NCI-H1105 treated with DMSO at 0.1 percent for 48 hours (cell line): ENCODE measurements at places on chromosomes 12 and 14.
A peak's percentile ranks its signal among the peaks of the same experiment; 100 is the strongest.

GRCh38 chr12:104142543-104142942 is 4.5 kb upstream of the NFYB start:
- no peak for DNase-seq

DNA sequence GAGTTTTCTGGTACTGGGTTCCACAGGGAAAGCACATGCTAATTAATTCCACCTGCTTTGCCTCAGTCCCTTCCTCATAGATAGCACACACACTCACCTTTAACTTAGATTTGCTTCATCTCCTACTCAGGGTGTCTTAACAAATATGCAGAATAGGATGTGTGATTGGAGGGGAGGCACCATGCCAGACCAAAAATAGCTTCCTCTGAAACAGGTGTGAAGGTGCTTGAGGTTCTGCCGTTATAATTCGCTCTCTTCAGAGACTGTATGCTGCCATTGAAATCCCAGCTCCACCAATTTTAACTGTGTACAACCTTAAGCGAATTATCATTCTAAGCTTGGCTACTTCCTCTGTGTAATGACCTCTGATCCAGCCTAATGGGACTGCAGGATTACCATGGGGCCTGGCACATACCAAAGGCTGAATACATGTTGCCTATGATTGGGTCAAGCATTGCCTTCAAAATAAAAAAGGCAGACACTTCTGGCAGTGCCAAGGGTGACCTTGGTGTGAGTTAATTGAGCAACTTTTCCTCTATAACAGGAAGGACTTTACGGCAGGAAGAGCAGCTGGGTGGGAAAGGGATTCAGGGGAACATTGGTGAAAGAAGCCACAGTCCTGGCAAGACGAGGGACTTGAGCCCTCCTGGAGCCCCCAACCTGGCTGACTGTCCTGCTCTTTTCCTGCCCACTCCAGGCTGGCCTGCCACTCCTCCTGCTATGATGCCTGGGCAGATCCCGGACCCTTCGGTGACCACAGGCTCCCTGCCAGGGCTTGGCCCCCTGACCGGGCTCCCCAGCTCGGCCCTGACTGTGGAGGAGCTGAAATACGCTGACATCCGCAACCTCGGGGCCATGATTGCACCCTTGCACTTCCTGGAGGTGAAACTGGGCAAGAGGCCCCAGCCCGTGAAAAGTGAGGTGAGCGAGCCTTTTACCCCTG is 9.7 kb downstream of the JDP2 start:
- DNase-seq = peak; percentile 59

GRCh38 chr12:47238669-47239114 is 158.9 kb upstream of the AMIGO2 start:
- DNase-seq = no peak

DNA sequence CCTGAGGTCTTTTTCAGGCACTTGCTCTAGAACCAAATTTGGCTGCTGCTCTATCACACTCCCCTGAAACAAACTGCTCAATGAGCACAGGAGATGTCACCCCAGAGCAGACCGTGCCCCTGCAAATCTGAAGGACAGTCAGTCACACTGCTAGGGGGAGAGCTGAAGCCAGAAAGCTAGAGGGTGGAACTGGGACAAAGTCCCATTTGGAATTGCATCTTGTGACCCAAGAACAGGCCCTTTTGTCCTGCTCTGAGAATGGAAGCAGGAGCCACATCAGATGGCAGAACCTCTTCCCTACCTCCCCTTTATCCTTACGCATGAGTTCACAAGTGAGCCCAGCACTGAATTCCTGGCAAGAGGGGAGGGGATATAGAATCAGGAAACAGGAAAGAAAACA is 64.7 kb downstream of the MAP3K9 start:
- DNase-seq = no peak

DNA sequence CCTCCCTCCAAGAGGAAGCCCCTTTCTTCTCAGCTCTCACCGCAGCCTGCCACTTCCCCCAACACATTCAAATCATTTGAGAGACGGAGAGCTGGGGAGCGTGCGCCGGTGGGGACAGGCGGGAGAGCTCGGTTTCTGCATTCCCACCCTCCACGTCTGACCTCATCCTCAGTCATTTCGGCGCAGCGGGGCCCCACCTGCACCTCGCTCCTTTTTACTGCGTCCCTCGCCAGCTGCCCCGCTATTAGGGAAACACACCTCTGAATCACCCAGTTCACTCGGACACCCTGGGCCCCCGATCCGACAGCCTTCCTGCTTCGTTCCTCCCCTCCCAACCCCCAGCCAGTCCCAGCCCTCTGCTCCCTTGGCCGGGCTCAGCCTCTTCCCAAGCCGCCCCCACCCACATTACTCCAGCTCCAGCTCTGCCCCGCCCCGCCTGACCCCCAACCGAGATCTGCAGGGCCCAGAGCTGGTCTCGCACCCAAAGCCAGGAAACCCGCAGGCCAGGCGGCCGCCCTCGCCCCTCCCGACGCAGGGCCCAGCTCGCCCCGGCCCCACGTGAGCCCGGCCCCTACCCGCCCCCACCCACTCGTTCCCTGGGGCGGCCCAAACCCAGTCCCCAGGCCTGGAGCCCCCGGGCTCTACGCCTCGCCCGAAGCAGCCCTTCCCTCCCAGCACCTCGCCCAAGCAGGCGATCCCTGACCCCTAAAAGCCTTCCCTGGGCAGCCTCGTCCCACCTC is 783 bp downstream of the CORO1C start:
- peak; percentile 70 for DNase-seq

DNA sequence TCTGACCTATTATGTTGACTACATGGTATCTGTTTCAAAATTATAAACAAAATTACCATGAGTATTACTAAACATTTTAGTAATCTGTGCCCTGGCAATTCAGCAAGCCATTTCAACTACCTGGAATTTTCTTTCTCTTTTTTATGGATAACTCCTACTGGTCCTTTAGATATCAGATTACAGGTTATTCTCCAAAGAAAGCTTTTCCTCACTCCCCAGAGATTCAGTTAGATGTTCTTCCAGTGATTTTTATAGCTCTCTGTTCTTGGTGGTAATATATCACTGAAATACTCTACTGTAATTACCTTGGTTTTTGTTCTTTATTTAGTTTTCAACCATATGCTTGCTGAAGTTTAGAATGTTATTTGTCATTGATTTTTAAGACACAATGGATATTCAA is 930.2 kb upstream of the FOXG1 start:
- peak; percentile 67 for DNase-seq

- DNase-seq = no peak
Observed at GRCh38 chr14:22898302-22899090, 15.5 kb downstream of the REM2 start.

DNA sequence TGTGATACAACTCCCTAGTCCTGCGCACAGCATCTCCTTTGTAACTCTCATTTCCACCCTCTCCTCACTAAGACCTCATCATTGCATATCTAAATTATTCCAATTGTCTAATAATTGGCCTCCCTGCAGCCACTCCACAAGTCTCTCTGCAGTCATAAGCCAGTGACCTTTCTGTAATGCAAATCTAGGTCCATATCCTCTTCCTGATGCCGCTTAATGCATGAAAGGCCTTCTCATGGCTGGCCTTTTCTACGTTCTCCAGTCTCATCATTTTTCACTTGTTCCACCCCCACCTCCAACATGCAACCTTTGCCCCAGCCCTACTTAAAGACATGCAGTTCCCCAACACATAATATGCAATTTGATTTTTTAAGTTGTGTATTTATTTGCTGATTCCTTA is 96.0 kb downstream of the RPAP3 start:
- no peak for DNase-seq

GRCh38 chr12:75747572-75748021 is 236.2 kb upstream of the KRR1 start:
- no peak for DNase-seq

- DNase-seq = no peak
Observed at GRCh38 chr12:4742416-4742970, 22.3 kb downstream of the GALNT8 start.

- no peak for DNase-seq
Observed at GRCh38 chr14:55977392-55978150, 140.6 kb upstream of the PELI2 start.

DNA sequence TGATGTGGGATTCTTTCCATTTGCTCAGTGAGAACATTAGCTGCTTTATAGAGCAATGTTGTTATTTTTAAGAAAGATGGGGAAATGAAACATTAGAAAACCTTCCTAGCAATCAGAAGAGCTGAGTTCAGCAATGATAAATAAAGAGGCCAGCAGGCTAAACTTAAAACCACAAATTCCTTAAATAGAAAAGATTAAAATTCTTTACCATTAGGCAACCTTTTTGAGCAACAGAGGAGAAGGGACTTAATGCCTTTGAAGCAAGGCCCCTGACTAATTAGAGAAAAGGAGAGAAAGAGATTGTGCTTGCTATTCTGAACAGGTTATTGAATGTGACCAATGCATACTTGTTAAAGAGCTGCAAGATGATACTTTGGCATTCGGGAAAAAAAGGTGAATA is 160.8 kb upstream of the LMO3 start:
- no peak for DNase-seq

DNA sequence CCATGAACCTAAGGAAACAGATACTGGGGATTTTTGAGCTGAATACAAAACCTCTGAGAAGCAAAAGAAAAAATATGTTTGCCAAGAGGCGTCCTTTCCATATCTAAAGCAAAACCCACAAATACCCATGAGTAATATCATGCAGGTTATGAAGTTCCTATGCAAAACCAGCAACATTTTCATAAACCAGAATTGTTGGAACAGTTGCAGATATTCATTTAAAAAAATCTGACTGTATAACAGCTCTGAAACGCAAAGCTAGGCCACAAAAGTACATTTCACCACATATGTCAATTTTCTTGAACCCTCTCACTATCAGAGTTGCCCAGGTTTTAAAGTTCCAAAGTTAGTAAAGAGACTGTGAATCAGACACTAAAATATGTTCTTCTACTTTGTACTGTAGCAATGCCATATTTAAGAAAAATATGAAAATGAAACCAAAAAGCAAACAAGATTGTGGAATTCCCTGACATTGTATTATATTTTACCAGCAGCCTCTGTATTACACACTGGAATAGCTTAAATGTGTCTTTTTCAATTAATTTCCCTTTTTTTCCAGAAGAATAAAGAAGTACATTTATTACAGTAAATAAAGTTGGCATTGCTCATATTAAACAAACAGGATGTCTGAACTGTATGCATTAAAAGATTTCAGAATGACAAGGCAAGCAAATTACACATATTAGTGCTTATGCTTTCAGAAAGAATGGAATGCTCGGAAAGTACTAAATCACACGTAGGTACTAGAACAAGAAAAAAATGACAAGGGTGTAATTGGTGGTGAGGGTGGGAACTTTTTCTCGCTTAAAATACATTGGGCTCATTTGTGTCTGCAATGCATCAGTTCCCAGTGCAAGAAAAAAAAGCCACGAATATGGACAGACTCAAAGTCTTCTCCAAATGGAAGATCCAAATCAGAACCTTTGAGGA is 33.6 kb upstream of the HIF1A start:
- no peak for DNase-seq

DNA sequence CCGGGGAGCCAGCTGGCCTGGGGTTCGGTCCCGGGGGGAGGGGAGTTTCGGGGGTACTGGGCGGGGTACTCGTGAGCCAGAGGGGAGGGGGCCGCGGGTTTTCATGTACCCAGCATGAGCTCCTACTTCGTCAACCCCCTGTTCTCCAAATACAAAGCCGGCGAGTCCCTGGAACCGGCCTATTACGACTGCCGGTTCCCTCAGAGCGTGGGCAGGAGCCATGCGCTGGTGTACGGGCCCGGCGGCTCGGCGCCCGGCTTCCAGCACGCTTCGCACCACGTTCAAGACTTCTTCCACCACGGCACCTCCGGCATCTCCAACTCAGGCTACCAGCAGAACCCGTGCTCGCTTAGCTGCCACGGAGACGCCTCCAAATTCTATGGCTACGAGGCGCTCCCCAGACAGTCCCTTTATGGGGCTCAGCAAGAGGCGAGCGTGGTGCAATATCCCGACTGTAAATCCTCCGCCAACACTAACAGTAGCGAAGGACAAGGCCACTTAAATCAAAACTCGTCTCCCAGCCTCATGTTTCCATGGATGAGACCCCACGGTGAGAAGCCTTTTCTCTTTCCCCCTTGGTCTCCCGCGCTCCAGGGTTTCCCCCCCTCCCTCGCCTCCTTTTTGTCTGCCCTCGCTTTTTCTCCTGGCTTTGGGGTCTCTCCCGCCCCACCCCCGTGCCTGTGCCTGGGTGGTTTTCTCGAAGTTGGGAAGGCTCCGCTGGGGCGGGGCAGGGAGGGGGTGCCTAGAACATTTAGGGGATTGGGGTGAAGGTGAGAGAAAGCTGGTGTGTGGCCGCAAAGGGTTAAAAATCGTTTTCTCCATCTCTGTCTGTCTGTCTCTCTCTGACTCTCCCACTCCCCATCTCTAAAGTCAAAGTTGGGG is 627 bp downstream of the HOXC8 start:
- DNase-seq = no peak

GRCh38 chr12:14664434-14665023 is 31.9 kb downstream of the GUCY2C start:
- peak; percentile 53 for DNase-seq

- DNase-seq = peak; percentile 94
Observed at GRCh38 chr12:116718655-116719454, 19.0 kb downstream of the SPRING1 start.

DNA sequence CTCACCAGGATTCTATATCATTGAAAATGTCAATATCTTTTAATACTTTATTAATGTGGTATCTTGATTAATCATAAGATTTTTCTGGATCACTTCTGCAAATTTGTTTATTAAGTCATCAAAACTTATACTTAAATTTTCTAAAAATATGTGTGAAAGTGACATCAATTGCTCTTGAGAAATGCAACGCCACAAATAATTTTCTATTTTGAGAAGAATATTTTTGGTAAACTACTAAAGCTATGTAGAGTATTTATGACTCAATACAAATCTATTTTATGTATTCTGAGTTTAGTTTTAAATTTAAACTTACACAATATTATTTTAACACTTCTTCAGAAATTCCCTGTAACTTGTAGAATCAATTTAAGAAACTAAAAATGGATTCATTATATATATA is 263.3 kb downstream of the RASSF9 start:
- no peak for DNase-seq

GRCh38 chr12:70246580-70246979 is 3.3 kb downstream of the CNOT2 start:
- DNase-seq = no peak

GRCh38 chr14:68192935-68193334 is 373.4 kb downstream of the RAD51B start:
- DNase-seq = no peak

GRCh38 chr12:91781114-91781513 is 364.5 kb downstream of the BTG1 start:
- DNase-seq = no peak

GRCh38 chr14:58626431-58626831 is 11.3 kb upstream of the DACT1 start:
- no peak for DNase-seq

- no peak for DNase-seq
Observed at GRCh38 chr12:21434699-21435098, 2.8 kb upstream of the PYROXD1 start.

DNA sequence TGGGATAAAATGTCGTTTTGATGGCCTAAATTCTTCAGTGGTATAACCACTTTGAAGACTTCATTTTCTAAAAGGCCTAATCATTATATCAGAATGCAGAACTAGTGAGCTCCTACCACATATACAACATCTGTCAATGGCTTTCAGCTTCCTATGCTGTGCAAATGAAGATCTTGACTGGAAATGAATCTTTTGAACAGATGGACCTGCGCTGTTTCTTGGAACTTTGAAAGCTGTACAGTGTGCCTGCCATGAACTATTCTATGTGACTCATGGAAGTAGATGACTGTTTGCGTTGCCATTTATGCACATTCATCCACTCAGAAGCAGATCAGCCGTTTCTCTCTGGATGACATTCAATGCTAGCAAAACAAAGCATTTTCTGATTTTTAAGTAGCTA is 542.2 kb upstream of the USP15 start:
- no peak for DNase-seq
